NCI-H1048 (cell line): ENCODE measurements at places on chromosomes 1 and 21.

DNA sequence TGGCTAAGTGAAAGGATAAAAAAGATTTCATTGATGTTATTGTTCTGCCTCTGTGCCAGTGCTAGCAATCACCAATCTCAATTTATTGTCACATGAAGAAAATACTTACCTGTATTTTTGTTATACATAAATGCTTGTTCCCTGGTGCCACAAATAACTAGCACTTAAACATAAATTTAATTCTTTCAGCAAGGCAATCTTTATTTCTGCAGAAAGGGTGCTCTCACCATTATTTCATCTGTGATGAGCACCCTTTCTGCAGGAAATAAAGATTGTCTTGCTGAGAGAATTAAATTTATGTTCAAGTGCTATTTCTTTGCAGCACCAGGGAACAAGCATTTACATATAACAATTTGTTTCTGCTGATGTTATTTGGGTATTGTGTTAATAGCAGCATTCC, 87.2 kb downstream of the DIRAS3 start:
- DNase-seq = no peak

DNA sequence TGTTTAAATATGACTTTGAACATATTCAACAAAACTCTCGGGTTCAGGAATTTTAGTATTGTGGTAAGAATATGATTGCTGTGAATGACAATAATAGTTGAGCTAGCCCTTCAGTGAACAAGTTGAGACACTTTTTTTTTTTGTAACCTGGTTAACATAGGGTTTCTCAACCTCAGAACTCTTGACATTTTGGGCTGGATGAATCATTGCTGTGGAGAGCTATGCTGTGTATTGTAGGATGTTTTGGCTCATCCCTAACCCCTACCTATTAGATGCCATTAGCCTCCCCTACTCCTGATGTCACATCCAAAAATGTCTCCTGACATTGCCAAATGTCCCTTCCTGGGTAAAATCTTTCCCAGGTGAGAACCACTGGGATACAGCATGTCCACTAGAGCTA, 113.7 kb downstream of the RUNX1 start:
- DNase-seq = no peak

DNA sequence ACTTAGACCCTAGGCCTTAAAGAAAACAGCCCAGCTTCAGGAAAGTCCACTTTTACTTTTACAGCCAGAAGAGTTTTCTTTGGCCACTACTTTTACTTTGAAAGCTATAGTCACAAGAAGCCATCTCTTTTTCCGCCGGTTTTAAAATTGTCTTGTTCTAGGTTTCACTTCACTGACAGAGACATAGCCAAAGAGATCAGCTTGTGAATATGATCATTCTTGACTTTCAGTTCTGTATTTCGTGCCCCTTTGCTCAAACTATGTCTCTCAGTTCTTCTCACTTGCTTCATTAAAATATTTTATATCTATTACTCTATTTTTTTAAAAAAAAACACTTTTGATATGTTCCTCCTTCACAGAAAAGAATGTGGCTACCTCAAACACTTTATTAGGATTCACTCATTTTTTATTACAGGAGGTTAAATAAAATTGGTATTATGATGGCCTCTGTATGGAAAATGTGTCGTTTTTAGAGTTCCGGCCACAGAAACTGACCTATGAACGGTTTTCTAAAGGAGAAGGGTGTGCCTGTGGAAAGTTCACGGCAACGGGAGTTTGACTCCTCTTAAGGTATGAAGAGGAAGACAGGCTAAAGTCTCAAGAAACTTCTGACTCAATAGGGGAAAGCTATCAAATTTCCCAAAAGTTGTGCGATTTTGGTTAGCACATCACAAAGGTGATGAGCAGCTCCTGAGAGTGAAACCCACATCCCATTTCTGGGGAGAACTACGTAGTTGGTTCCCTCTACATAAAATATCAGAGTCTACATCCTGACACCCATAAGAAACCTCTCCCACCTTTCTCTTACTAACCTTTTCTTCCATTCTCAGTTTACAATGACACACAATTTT, 1.2 kb downstream of the MCOLN2 start:
- DNase-seq = no peak

DNA sequence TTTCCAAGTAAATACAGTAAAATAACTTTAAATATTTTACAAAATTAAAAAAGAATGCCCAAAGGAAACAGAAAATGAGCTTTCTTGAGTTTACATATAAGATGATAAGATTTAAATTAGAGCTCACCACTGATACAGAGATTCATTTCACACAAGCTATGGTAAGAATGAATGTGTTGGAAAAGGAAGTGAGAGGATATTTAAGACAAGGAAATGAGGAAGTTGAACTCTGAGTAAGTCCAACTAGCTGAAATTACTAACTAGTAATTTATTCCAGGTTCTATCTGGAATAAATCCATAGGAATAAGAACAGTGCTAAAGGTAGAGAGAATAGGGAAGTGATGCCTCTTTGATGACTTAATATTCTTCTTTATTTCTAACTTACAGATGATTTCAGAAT, 42.4 kb downstream of the FNBP1L start:
- no peak for DNase-seq

DNA sequence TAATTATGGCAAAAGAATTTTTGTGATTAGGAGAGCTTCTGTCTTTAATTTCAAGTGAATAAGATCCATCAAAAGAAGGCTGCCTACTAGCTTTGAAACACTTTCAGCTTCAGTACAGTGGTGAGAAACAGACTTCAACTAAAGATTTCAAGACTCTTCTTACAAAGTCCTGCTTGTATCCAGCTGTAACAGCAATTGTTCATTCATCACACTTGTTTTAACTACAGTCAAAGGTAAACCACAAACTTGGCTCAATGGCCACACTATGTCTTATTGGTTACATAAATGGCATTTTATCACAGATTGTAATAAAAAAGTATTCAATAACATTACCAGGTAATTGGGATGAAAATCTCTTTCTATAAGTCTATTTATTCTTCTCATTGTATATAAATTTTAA, 59.2 kb downstream of the WARS2 start:
- no peak for DNase-seq

- no peak for DNase-seq
These were observed 39.6 kb downstream of the SLC45A1 start for GRCh38 chr1:8357329-8358101.

GRCh38 chr21:24115141-24115540, 1492.1 kb downstream of the MRPL39 start:
- no peak for DNase-seq

DNA sequence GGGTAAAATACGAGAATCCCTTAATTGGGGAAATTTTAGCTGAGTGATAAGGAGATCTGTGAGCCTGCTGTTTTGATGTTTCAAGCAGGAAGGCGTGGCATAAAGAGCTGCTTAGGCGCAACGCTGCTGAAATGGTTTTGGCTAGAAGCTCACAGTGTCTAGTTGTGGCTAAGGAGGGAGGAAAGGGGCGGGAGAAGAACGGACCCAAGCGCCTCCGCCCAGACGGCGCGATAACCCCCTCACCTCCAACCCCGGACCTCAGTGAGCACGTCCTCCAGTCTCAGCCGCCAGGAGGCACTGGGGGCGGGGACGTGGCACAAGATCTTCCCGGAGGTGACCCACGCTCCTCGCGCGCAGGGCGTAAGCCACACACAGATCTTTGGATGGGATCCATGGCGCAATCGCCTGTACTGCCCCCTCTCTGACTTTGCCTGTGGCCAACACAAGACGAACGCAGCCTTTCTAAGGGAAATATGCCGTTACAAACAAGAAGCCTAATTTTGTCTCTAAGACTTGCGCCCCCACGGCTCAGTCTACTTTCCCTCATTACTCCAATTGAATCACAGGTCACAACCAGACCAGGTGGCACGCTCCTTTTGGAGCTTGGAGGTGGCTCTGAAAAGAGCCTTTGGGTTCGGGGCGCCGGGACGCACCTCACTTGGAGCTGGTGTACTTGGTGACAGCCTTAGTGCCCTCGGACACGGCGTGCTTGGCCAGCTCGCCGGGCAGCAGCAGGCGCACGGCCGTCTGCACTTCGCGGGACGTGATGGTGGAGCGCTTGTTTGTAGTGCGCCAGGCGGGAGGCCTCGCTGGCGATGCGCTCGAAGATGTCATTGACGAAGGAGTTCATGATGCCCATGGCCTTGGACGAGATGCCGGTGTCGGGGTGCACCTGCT, 23.4 kb upstream of the RNF187 start:
- DNase-seq = no peak

DNA sequence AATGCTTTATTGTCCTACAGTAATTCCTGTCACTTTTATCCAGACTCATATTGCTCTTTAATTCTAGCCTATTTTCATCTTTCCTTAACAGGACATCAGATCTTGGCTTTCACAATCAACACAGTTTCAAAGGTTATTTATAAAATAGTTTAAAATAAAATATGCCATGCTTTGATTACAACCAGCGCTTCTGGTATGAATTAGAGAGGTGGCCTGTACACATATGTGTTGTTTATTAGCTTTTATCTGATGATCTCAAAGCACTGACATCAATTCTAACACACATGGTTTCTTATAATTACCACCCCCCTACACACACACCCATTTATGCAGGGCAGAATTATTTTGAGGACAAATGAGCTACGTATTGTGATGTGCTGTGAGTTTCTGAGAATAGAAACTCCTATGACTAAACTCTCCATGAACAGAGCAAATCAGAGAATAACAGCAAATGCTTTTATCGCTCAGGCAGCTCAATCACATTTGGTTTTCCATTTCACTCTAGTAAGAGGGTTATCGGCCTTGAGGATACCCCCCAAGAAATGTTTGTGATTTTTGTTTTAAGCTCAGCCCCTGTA, 18.0 kb downstream of the CD247 start:
- no peak for DNase-seq

- no peak for DNase-seq
These were observed 5.7 kb upstream of the OLIG2 start for GRCh38 chr21:33019885-33020557.

GRCh38 chr1:4673494-4673893, 19.1 kb downstream of the AJAP1 start:
- DNase-seq = no peak

DNA sequence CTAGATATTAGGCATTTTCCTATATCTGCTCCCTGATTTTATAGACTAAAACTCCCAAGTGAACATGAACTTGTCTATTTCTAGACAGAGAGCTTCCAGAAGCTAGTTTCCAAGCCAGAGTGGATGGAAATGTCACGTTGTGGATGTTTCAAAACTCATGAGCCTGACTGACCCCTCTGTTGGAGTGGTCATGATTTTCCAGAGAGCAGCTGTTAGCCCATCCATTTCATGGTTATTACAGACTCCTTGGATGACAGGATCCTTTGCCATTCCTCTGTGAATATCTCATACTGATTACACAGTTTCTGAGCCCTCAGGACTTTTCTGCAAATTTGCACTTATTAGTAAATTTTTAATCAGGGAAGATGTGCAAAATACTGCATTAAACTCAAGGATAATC, 76.8 kb upstream of the ATF3 start:
- DNase-seq = no peak

GRCh38 chr1:32773764-32774463, 43.2 kb downstream of the YARS1 start:
- no peak for DNase-seq

- DNase-seq = no peak
These were observed 49.2 kb upstream of the COL24A1 start for GRCh38 chr1:86205741-86206140.

DNA sequence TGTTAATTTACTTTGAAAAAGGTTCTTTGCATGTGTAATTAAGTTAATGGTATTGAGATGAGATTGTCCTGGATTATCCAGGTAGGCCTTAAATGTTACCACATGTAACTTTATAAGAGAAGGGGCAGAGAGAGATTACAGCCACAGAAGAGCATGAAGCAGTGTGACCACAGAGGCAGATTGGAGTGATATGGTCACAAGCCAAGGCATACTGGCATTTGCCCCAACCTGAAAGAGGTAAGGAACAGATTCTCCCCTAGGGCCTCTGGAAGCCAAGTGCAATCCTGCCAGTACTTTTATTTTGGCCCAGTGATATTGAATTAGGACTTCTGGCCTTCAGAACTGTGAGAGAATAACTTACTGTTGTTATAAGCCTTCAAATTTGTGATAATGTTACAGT, 23.0 kb downstream of the RNF2 start:
- DNase-seq = no peak

- DNase-seq = no peak
These were observed 39.1 kb downstream of the NIPAL3 start for GRCh38 chr1:24454673-24455072.

- no peak for DNase-seq
These were observed 178.4 kb downstream of the GRIK3 start for GRCh38 chr1:36855699-36856494.

GRCh38 chr1:191163621-191164020, 686.0 kb upstream of the BRINP3 start:
- DNase-seq = no peak

GRCh38 chr21:46366561-46366960, 42.6 kb downstream of the PCNT start:
- DNase-seq = no peak

GRCh38 chr1:184025242-184025675, 12.3 kb downstream of the COLGALT2 start:
- DNase-seq = no peak

DNA sequence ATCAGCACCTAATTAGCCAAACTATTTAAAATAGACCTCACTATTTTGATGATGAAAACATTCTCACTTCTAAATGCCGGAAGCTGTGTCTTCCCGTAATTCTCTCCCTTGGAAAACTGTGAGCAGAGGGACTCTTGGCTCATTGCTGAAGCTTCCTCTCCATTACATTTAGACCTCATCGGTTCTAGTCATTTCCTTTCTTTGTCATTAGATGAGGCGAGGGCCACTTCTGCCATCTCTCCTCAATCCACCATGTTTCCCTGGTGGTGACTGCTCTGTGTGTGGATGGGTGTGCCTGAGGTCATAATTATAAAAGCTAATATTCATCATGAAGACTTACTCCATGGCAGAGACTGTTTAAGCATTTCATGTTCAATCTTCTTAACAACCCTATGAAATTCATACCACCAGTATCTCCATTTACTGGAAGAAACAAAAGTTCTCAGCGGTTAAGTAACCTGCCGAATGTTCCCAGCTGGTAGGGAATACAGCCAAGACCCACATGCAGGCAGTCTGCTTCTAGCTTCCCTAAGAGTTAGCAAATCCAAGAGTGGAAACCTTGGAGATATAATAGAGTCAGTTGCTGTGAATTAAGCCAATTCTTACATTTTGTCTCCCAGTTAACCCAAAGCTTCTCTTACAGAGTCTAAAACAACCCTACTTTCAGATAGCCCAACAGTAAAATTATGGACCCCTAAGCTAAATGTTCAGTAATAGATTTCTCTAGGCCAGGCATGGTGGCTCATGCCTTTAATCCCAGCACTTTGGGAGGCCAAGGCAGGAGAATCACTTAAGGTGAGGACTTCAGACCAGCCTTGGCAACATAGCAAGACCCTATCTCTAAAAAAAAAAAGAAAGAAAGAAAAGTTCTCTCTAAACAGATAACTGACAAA, 156.2 kb downstream of the ZBTB18 start:
- no peak for DNase-seq

DNA sequence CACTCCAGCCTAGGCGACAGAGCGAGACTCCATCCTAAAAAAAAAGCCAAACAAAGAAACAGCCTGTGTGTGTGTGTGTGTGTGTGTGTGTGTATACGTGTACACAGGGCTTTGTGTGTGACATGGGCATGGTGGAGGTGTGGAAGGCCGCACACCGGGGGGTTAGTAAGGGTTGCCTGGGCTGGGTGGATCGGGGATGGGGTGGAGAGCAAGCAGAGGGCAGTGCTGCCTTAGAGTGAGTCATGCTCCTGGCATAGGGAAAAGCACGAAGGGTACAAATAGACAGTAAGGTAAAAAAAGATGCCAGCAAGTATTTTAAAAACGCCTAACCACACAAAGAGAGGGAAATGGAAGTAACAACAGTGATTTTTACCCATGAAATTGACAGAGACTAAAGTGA, 6.2 kb downstream of the PRMT2 start:
- no peak for DNase-seq
